Stimulated activated CD4-positive, alpha-beta T cell treated with anti-CD3 and anti-CD28 coated beads, Interleukin-15, amount 100 ng/mL, for 1 hour (primary cell): ENCODE measurements at places on chromosomes 3 and 15.

DNA sequence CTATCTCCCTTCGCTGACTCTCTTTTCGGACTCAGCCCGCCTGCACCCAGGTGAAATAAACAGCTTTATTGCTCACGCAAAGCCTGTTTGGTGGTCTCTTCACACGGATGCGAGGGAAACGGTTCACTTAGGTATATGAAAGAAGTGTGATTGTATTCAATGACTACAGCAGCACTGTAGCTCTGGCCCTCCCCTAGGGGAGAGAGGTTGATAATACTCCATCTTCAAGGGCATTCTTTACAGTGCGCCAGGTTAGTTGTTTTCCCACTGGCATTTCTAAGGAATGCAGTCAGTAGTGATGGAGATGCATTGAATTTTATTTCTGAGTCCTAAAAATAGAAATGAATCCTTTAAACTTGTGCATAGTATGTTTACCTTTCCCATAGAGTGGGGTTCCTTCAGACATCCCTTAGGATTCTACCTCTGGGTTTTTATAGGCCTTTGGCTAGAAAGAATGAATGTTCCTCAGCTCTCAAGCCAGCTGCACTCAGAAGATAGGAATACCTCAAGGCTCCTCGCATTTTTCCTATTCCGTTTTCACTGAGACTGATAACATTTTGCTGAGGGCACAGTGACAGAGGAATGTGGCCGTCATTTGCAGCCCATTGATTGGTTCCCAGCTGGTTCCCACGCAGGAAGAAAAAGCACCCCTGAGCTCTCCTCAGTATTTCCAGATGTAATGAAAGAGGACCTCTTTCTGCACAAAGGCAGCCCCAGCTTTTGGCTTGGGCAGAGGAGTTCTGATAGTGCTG, 131.8 kb upstream of the C2CD4B start:
- no peak for DNase-seq

DNA sequence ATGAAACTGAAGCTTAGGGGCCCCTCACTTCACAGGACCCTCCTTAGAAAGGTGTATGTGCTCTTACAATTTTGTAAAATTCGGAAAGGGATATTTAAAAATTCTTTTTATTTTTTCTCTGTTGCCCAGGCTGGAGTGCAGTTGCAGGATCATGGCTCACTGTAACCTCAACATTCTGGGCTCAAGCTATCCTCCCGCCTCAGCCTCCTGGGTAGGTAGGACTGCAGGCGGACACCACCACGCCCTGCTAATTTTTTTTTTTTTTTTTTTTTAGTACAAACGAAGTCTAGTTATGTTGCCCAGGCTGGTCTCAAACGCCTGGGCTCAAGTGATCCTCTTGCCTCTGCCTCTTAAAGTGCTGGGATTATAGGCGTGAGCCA, 45.1 kb upstream of the SPATA12 start:
- DNase-seq: no peak

DNA sequence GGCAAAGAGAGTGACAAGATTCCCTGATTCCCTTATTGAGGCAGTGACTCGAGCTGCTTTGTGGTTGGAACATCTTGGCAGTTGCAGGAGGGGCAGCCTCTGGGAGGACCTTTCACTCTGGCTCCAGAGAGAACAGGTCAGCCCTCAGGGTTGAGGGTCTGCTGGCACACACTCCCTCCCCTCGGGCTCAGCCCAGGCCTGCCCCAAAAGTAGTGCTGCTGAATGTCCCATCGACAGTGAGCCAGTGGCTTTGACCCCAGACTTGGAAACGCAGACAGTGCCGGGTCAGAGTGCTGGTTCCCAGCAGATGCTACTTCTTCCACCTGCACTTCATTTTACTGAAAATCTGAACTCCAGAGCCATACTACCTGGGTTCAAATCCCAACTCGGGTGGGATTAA, 25.6 kb upstream of the ATP2B2 start:
- no peak for DNase-seq

DNA sequence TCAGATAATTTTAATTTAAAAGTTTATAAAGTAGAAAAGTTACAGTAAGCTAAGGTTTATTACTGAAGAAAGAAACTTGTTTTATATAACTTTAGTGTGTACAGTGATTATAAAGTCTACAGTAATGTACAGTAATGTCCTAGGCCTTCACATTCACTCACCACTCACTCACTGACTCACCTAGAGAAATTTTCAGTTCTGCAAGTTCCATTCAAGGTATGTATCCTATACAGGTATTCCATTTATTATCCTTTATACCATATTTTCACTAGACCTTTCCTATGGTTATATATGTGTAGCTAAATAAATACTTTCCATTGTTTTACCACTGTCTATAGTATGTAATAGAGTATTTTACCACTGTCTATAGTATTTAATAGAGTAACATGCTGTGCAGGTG, 33.2 kb upstream of the MME start:
- no peak for DNase-seq

DNA sequence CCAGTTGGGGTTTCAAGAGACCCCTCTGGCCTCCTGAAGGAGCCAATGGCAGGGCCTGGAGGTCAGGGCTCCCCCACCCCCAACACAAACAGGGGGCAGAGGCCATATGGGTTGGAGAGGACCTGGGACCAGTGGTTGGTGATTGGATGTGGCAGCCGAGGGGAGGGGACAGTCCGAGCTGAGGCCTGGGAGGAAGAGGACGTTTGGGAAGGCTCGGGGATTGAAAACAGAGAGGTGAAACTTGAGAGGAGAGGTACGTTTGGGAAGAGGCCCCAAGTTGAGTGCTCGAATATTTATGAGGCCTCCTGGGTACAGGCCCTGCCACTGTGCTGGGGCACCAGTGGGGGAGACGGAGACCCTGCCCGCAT, 53.7 kb downstream of the DNAJB8 start:
- no peak for DNase-seq
